ENCODE measurements at places on chromosomes 2 and 18.

DNA sequence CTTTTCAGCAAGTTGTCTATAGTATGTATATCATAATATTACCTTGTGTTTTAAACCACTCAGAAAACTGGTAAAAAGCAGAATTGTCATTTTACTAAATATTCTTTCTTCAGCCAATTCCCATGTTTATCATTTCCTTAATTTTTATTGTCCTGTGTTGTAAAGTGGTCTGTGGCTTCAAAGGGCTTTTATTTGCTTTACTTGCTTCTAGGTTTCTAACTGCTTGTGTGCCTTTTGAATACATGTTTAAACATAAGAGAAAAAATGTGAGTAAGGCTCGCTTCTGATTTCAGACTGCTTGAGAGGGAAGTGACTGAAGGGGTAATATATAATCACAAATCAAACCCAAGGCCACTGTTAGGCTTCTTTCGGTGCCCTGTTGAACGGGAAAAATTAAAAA lies 407.5 kb upstream of the NRP2 start:
- DNase-seq = no peak

- DNase-seq = no peak
Measured at GRCh38 chr2:148699830-148700229, 55.3 kb downstream of the EPC2 start.

- no peak for DNase-seq
Measured at GRCh38 chr2:151347294-151347693, 10.1 kb upstream of the TNFAIP6 start.

GRCh38 chr2:134307334-134307733 lies 53.5 kb downstream of the MGAT5 start:
- no peak for DNase-seq

DNA sequence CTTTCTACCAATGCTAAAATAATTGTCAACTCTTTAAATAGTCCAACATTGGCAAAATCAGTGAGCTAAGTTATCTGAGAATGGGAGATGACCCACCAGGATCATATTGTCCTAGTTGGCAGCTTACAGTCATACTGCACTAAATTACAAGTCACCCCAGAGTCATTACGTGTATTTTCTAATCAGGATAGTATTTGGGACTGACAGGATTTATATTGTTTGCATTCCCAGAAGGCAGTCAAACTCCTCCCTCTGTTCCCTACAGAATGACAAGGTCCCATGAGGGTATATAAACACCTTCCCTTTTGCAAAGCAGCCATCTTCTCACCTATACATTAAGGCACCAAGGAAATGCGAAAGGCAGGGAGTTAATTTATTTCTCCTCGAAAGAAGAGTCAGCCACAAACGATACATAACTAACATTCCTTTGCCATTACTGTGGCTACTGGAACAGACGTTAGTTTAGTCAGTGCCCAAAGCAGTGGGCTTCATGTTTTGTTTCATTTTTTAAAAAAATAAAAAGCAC lies 125.3 kb downstream of the ANTXR1 start:
- DNase-seq = no peak

GRCh38 chr2:41605914-41606313 lies 441.9 kb upstream of the PKDCC start:
- no peak for DNase-seq

DNA sequence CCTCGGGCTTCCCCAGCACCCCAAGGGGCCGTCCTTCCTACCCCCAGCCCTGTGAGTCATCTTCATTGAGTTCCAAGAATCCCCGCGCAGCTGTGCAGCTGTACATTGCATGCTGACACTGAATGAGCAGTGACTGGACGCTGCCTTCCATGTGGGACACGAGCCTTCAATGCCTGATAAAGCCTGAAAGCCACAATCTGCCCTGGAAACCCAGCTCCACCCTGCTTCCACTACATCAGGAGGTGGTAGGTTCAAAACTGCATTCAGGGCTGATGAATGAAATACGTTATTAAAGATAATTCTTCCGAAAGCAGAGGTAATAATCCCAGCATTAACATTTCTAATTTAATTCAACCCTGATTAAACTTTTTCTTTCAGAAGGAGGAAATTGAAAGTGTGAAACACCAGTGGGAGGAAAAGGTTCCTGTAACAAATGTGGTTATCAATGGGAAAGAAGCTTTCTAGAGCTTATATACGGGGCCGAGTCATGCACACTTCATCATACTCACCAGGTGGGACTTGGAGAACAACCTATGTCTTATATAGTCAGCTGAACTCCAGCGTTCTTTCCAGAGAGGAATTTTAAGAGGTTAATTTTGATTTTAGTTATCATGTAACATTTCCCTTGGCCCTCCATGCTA lies 360.1 kb downstream of the LPIN1 start:
- DNase-seq = peak; percentile 38

- no peak for DNase-seq
Measured at GRCh38 chr2:36170805-36171204, 184.8 kb upstream of the CRIM1 start.

DNA sequence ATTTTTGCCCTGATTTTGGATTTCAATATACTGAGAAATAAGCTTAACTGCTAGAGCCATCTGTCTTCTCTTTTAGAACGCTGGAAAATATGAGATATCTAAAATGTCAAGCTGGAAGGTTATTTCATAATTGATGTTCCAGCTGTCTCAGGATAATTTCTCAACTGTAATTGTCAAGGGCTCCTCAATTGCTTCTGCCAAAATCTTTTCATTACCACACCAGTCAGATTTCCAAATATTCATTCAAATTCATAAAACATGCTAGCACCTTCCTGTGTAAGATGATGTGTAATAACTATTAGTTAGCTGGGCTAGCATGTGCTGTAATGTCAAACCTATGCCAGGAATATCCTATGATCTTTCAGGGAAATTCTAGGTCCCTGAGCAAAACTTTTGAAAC lies 88.1 kb downstream of the TNFRSF11A start:
- no peak for DNase-seq

GRCh38 chr2:44551497-44551896 lies 189.8 kb downstream of the CAMKMT start:
- DNase-seq = no peak

DNA sequence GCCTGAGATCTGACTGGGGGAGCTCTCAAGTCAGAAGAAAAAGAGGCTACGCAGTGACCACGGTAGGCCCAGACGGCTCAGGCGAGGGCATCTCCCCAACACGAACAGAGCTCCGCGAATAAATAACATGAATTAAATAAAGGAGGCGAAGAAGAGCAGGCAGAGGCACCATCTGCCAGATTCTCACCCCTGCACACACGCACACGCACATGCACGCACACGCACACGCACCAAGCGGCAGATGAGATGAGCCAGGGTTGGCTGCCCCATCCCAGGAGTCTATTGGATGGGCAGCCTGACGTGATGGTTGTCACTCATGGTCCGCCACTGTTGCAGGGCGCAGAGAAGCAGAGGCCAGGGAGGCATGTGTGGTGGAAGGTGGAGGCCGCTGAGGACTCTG lies 50.4 kb upstream of the ASXL2 start:
- DNase-seq = no peak

GRCh38 chr2:159145745-159146354 lies 140.7 kb downstream of the WDSUB1 start:
- no peak for DNase-seq

DNA sequence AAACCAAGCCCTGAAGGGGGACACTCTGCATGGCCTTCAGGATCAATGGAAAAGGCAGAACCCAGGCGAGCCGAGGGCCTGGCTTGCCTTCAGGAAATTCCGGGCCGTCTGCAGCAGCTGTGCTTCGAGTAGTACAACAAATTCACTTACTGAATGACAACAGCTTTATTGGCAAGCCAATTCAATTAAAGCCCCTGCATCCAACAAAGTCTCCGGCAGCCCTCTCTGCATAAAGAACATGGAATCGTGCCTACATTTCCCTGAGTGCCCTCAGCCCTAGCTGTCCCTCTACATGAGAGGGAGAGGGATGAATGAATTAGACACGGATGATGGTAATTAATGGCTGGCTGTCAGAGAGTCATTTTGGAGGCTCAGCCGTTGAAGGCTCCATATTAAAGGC lies 189.0 kb downstream of the BCL11A start:
- DNase-seq = no peak

DNA sequence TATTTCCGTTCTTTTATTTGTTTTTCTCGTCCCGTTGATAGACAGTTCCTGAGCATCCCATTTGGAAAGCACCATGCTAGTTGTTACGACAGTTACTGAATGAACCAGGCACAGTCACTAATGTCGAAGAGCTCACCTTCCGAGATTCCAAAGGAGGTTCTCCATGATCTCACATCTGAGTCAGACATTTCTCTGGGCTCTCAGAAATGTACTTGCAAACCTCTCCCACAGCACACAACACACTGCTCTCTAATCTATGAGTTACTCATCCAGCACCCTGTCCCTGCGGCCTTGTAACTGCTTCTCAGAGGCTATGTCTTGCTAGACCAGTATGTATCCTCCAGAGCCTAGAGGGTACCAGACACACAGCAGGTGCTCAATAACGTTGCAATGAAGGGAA lies 174.7 kb downstream of the DNER start:
- no peak for DNase-seq

DNA sequence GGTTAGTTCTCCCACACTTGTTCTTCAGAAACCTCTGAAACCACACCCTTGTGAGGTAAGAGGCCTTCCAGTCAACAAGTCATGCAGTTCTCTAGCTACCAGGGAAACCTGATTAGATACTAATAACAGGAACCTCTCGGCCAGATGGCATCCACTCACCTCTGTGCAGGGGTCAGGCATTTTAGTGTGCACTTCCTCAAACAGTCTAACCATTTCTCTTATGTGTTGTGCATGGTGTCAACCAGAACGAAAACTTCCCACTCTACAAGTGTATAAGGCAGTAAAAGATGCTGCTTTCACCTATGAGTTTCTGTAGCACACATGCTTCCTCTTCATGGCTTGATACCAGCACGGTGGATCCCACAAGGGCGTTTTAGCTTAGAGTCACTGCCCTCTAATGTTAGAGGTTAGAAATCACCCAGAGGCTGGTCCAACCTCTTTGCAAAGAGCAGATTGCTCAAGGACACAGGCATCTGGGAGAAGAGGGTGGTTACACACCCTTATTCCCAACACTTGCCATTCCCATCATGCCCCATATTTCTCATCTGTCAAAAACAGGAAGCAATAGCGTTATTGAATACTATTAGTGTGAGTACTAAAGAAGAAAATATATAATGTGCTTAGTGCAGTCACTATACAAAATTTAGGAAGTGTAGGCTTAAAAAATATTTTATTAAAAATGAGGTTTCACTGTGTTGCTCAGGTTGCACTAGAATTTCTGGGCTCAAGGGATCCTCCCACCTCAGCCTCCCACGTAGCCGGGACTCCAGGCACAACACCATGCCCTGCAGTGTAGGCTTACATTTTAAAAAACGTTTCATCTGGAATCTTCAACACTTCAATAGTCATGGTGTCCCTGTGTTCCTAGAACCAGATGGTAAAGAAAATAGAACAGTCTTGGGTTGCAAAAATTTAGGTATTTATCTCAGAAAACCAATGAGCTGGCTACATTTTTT lies 34.5 kb upstream of the RAB31 start:
- no peak for DNase-seq

Measured in stimulated activated CD4-positive, alpha-beta T cell treated with anti-CD3 and anti-CD28 coated beads, Interleukin-4, amount 100 ng/mL, for 1 hour (primary cell).